ENCODE measurements at places on chromosomes 1 and 21.

DNA sequence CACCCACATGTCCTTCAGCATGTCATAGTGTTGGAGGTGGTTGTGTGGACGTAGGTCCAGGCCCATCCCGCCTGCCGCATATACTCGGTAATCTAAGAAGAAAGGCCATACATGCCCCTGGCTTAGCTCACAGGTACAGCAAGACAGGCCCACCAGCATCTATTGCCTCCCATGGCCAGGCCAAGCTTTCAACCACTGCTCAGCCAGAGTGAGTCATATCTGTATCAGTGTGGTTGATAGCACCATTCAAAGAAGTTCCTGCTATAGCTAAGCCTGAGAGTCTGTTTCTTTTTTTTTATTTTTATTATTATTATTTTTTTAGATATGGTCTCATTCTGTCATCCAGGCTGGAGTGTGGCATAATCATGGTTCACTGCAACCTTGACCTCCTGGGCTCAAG, 17.0 kb downstream of the KLHDC8A start:
- DNase-seq, result no peak

GRCh38 chr1:117607471-117607870, 1.6 kb downstream of the TENT5C start:
- DNase-seq, result peak; percentile 11

DNA sequence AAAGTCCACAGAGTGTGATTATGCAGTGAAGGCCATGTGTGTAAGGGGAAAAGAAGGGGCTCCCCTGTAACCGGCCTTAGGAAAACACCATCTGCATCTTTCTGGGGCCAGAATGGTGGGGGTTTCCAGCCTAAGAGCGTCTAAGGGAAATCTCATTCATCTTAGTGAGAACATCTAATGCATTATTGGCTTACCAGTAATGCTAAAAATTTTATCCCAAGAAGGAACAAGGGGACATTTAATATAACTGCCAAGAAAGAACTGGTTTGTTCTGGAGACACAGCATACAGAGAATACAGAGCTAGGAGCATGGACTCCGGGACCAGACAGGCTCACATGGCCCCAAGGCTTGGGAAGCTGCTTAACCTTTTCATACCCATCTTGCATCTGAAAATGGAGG, 58.3 kb upstream of the DSCAM start:
- DNase-seq, result no peak

- DNase-seq, result no peak
Measured at GRCh38 chr1:167132301-167133010, 38.6 kb downstream of the STYXL2 start.

DNA sequence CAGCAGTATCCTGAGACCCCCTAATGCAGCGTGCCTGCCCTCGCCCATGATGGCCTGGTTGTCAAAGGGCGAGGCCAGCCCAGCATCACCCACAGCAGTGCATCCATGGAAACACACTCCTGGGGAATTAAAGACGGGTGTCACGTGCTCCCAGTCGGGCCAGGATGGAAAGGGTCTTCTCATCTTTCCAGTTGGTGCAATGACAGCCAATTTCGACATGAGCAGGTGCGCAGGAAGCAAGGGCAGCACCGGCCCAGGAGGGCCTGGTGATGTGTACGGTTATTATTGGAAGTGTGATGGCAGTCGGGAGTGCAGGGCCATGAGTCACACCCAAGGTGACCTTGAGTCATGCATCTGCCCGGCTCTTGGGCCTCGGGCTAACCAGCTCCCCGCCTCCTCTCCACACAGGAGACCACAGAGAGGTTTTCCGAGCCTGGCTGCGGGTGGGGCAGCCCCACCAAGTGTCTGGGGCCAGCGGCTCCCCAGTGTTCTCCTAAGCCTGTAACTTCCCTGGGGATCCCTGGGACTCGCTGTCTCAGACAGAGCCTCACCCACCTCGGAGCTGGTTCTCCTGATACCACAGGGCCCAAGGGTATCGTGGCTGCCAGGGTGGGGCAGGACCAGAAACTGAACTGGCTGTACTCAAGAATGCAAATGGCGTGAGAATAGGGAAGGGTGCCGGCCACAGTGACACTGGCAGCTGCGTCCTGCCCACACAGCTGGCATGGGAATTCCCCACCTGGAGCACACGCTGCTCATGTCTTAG, 119.8 kb downstream of the SIK1 start:
- DNase-seq, result no peak

DNA sequence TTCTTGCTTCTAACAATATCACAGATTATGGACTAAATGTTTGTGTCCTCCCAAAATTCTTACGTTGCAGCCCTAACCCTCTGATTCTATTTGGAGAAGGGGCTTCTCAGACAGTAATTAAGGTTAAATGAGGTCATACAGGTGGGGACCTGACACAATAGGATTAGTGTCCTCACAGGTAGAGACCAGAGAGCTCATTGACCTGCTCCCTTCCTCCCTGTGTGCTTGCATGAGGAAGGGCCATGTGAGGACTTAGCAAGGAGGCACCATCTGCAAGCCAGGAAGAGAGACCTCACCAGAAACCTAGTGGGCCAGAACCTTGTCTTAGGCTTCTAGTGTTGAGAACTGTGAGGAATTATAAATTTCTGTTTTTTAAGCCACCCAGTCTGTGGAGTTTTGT, 322.6 kb downstream of the SMYD3 start:
- no peak for DNase-seq

- no peak for DNase-seq
Measured at GRCh38 chr1:33346533-33346926, 25.6 kb upstream of the A3GALT2 start.

All from activated CD4-positive, alpha-beta T cell treated with anti-CD3 and anti-CD28 coated beads for 24 hours (primary cell).